ENCODE measurements at places on chromosomes 5 and 9.

- no peak for DNase-seq
These were observed 137.0 kb downstream of the CCDC192 start for GRCh38 chr5:127840198-127840524.

GRCh38 chr5:43711496-43711895 is 108.5 kb downstream of the NNT start:
- DNase-seq = no peak

DNA sequence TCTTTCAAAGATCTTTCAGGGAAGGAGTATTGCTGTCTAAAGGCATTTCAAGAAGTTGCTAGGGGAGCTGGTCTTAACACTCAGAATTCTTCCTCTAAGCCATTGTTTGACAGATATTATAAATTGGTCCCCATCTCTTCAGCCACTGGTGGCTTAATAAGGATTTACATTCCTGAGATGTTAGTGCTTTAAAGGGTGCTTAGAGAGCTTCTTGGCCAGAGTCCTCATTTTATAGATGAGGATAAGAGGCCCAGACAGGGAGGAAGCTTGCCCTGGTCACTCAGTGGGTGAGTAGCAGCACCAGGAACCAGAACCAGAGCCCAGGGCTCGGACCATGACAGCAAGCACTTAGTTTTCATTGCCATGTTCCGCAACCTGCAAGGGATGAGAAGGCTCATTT is 53.2 kb downstream of the GALNT10 start:
- DNase-seq = no peak

GRCh38 chr5:154117930-154118329 is 72.6 kb upstream of the GALNT10 start:
- no peak for DNase-seq

DNA sequence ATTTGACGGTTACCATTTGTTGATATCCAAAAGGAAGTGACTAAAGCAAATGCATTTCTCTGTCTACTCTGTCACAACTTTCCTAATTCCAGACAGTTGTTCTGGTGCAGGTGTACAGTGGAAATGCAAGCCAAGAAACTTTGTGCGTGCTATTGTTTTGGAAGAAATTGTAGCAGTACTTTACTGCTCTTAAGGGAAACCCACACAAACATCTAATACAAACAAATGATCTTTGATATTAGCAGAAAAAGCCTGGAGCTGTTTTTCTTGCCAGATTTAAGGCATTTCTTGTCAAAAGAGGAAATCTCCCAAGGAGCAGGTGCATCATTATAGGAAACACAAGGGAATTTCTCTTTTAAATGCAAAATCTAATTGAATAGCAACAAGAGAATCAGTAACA is 2.0 kb downstream of the SNCAIP start:
- DNase-seq = no peak

DNA sequence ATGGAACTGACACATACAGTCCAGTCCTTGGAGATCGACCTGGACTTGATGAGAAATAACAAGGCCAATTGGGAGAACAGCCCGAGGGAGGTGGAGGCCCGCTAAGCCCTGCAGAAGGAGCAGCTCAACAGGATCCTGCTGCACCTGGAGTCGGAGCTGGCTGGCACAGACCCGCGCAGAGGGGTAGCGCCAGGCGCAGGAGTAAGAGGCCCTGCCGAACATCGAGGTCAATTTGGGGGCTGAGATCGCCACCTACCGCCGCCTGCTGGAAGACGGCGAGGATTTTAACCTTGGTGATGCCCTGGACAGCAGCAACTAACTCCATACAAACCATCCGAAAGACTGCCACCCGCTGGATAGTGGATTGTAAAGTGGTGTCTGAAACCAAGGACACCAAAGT is 1610.1 kb upstream of the ACO1 start:
- DNase-seq = no peak

All from CD8-positive, alpha-beta T cell (primary cell).